ENCODE measurements at places on chromosomes 4 and X. TPM values are rescaled to one million over a fixed set of nuclear protein-coding genes. Genes with fewer than 3 reads are reported as not detected.

The MAGEA2B gene
- total RNA-seq, result not detected

The CSAG2 gene
- total RNA-seq, result not detected

The ZBED1 gene
- 31.0 TPM for total RNA-seq

The PTCHD1 gene
- total RNA-seq, result 0.53 TPM

The CLDN34 gene
- 3.1 TPM for total RNA-seq

The SPANXC gene
- total RNA-seq, result not detected

The MGAT4D gene
- not detected for total RNA-seq

The MEPE gene
- not detected for total RNA-seq

The PAGE4 gene
- total RNA-seq, result not detected

The NSG1 gene
- total RNA-seq, result 21.2 TPM

The RASGEF1B gene
- total RNA-seq, result 9.1 TPM

The AFM gene
- not detected for total RNA-seq

The ITIH6 gene
- not detected for total RNA-seq

The ODAM gene
- not detected for total RNA-seq

- DNase-seq, result no peak
Measured at GRCh38 chrX:79081895-79082512, 62.5 kb upstream of the GPR174 start.

- DNase-seq, result no peak
Measured at GRCh38 chr4:2417226-2417764, 1.1 kb downstream of the ZFYVE28 start.

GRCh38 chr4:166941629-166942028, 292.7 kb downstream of the SPOCK3 start:
- DNase-seq, result no peak

GRCh38 chr4:68338625-68339024, 11.3 kb downstream of the YTHDC1 start:
- DNase-seq, result no peak

DNA sequence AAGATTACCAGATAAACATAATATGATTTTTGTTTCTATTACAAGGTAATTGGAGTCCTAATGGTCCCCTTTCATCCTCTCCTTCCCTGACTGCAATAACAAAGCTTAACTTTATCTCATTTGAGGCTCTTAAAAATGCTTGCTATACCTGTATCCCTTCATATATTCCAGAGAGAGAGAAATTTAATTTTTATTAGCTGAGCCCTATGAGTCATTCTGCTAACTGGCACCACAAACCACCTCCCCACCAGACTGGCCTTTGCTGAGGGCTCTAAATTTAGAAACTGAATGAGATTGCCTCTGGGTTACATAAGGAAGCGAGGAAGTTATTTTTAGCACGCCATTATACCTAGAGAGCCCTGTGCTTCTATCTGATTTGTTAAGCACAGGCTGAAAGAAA, 27.4 kb downstream of the CBLL2 start:
- no peak for DNase-seq

DNA sequence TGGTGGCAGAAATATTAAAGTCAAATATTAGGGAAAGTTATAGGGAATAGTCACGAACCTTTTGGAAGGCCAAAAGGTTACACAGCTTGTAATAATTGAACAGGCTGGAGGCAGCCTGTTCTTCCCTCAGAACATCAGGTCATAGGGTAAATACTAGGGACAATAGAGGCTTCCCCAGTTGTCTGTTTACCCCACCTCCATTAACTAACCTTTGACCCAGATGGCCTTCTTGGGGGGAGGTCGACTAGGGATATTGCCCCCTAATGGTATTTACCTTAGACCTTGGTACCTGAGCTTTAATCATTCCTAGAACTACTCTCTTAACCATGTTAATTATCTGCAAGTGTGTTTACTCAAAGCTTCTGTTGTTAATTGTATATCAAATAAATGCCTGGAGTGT, 26.0 kb downstream of the C4orf17 start:
- DNase-seq, result no peak

- no peak for DNase-seq
Measured at GRCh38 chr4:101236097-101236496, 111.2 kb downstream of the PPP3CA start.

- no peak for DNase-seq
Measured at GRCh38 chr4:11954093-11954492, 525.4 kb upstream of the HS3ST1 start.

DNA sequence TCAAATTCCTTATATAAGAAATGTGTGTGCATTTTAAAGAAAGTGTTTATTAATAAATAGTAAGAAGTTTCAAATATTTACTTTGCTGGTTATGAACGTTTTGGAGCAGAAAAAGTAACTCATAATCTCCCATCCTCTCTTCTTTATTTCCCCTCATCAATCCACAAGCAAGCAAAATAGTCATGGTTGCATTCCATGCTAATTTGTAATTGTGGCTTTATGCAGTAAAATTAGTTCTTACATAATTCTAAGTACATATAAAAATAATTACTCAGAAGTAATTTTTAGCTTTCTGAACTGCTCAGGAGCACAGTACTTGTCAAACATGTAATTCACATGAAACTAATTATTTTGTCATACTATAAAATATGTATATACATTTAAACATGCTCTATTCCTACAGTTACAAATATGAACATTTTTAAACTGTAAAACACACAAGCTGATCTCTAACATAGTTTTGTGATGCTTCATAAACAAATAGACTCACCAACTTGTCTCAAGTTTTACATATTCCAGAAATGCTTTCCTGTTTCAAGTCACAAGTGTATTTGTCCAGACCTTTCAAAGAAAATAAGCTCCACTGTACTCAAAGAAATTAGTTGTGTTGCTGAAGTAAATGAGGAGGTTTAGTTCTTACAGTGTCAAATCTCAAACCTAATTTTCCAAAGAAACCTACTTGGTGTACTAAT, 218.9 kb downstream of the PABPC4L start:
- no peak for DNase-seq

DNA sequence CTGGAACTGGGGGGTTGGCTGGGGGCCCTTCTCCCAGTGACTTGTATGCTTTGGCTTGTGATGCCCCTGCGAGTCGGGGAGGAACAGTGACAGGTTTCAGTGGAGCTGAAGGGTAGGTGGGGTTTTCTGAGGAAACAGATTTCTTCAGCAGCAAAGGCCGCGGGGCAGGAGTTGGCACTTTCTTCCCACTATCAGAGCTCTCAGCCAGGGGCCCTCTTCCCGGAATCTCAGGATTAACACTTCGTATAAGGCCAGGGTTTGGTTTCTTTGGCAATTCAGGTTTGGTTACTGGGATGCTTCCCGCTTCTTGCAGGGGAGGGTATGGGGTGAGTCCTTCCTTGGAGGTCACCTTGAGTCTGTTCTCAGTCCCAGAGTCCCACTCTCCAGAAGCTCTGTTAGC, 75.4 kb downstream of the RPS3A start:
- no peak for DNase-seq

GRCh38 chrX:64394059-64394873, 986 bp downstream of the MTMR8 start:
- DNase-seq, result no peak

DNA sequence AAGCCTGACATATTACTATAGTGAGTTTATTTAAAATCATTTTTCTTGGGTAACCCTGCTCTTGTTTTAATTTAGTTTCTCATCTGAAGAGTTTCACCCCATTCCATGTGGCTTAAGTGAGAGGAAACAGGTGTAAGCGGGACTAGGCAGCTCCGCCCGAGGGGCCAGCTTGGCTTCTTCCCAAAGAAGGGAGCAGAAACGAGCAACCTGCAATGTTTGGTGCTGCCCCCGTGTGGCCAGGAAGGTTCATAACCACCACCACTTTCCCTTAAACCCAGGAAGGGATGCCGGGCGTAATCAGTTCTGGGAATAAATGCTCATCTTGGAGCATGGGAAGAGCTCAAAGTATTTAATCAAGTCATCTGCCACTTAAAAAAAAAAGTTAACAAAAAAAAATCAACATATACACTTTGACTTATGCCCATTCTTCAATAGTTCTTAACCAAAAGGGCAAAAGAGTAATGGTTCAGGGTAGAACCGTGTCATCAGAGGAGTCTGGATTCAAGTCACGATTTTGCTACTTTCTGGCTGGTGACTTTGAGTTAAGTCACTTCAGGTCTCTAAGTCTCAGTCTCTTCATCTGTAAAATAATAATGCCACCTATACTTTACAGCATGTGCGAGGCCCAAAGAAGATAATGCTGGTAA, 147.9 kb downstream of the NSUN7 start:
- DNase-seq, result no peak

- DNase-seq, result no peak
Measured at GRCh38 chr4:99324979-99325378, 3.8 kb upstream of the ADH1B start.

GRCh38 chr4:8205749-8206611, 6.9 kb downstream of the SH3TC1 start:
- no peak for DNase-seq

DNA sequence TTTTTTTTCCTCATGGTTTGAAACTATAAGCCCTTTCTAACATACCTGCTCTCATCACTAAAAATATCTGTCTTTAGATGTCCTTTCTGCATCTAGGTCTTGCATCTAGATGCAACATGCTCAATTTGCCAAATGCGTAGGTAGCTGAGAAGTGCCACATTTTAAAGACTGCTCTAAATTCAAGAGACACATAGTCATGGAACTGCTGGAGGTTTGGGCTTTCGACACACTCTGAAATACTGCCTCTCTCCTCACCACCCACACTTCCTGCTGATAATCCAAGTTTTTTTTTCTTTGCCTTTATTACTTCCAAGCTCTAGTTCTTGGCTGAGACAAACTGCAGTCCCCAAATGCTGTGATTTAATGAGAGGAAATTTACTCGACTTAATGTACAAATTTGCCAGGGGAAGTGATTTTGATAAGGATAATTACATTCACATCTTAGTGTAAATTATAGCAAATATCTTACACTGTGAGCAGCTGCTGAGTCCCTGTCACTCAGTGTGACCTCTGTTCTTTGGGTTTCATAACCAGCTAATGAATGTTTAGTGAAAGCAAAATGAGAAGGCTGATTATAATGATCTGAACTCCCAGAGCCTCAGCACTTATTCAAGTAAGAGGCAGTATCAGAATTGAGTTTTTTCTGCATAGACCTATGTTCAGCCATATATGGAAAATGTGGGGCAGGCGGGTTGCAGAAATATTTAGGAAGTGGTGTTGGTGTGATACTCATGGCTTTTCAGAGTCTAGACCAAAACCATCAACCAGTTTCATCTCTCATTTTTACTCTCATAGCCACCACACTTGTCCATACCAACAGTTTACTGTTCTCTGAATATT, 31.3 kb downstream of the DRD5 start:
- DNase-seq, result no peak

DNA sequence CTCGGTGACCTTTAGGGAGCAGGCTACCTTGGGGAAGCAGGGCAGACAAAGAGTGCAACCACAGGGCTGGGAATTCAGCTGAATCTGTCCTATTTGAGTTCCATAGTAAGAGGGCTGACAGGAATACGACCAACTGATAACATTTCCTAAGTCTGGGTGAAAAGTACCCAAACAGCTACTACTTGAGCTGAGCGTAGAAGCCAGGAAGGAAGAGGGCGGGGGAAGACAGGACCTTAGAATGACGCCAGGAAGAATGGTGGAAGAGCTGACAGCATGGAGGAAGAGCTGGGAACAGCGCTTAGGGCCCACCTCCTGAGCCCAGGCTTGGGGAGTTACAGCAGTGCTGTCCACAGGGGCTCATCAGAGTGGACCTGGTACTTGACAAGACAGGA, 14.4 kb downstream of the MECP2 start:
- DNase-seq, result no peak

DNA sequence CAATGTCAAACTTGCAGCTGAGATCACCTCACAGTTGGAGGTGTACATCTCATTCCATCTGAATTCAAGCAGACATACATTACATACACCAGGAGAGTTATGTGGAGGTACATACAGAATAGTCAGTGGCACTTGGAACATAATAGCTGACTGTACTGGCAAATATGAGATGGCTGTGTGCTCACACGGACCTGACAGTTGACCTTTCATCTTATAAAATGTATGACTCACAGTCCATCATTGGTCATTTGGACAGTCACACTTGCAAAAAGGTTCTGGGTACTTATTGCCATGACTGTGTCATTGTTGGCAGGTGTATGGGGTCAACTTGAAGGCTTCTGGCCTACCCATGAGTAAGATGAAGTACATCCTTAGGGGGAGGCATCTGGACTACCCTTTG, 88.6 kb upstream of the WDR1 start:
- no peak for DNase-seq

DNA sequence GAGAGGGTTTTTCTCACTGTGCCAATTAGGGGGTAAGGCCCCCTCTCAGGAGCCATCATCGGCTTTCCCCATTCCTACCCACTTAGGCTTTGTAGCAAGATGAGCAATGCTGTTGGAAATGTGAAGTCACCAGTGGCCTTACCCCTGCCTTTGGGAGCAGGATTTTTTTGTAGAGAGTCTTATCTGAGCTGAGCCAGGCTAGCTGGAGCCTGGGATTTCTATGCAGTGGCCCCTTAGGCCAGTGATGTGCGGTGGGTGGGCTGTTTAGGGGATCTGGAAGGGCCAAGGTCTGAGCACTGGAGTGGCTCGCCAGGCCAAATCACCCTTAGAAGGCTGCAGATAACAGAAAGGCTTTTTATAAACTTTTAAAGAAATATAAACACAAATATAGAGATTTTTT, 4.2 kb downstream of the CXorf65 start:
- DNase-seq, result no peak

Data from esophagus squamous epithelium (tissue), 5 donors.